AG20443 (cell line): ENCODE measurements at places on chromosomes 5 and 9.

DNA sequence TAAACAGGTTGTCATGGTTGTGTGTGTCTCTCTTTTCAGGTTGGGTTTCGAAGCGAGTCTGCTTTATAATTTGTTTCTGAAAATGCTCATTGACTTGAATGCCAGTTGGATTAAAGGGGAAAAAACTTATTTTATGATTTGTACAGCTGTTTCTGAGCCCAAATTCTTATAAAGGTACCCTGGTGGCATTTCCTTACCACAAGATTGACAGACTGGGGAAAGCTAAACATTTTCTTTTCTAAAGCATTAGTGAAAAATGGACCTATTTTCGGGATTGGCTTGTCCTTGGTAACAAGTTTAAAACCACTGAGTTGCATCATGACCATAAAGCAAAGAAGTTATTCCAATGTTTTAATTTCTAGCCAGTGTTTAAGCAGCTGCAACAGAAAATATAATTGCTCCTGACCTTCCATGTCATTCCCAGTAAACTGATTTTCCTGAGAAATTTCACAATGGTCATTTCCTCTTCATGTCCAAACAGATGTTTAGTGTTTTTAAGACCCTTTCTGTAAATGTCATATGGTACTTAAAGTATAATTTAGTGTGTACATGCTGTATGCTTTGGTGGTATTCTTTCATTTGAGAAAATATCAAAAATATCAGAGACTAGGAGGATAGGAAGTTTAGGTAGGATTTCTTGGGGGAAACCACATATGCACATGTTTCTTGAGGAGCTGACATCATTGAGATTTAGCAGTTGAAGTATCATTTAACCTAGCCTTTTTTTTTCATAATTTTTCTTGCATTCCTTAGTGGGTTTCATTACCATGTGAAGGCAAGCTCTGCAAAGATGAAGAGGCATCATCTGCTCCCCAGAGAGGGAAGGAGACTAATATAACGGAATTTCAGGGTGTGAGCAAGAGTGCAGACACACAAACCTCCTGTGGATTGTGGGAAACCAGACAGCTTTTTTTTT, 667.1 kb upstream of the RGMB start:
- DNase-seq = peak; percentile 51

DNA sequence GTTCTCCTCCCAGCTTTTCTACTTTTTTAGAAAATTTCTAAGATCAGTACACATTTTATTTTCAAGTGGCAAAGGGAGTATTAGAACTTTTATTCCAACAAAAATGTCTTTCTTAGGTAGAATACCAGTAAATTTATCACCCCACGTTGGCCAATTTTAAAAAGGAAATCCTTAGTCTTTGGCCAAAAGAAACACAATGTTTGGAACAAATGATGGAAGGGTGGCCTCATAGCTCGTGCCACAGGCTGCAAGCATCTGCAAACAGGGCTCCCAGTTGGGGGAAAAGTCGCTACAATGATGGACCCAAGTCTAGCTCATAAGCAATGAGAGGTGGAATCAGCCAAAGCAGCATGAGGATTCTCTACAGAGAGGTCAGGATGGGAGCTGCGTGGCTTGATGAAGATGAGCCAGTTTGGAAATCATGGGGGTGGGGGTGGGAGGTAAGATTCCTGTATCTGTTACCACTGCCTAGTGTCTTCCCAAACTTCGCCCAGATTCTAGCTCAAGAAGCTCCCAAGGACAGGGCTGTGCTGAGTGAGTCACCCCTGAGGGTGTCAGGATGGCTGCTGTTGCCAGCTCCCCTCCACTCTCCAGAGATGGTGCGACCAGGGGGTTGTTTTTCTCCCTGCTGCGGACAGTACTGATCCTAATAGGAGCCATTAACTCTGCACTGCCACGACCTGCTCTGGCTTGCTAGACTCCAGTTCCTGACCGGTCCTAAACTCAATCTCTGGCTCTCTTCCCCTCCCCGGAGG, 75.6 kb downstream of the DCP2 start:
- DNase-seq = peak; percentile 43

- no peak for DNase-seq
Observed at GRCh38 chr9:21542787-21543186, 60.7 kb upstream of the IFNE start.

DNA sequence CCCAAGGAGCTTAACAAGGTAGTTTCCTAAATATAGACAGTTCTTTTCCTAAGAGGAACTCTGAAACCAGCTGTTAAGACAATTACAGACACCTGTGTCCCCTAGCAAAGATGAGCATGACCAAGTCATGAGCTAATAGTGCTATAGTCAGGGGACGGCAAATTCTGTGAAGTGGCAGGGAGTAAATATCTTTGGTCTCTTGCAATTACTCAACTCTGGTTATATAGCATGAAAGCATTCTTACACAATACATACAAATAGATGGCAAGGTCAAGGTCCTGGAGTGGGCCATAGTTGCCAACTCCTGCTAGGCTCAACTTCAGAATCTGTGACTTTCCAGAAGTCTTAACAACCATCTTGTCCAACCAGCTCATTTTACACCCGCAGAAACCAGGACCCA, 103.7 kb downstream of the RFK start:
- no peak for DNase-seq

- no peak for DNase-seq
Observed at GRCh38 chr5:31630931-31631330, 8.0 kb upstream of the PDZD2 start.

- DNase-seq = no peak
Observed at GRCh38 chr9:34544035-34544434, 21.2 kb upstream of the ENHO start.

DNA sequence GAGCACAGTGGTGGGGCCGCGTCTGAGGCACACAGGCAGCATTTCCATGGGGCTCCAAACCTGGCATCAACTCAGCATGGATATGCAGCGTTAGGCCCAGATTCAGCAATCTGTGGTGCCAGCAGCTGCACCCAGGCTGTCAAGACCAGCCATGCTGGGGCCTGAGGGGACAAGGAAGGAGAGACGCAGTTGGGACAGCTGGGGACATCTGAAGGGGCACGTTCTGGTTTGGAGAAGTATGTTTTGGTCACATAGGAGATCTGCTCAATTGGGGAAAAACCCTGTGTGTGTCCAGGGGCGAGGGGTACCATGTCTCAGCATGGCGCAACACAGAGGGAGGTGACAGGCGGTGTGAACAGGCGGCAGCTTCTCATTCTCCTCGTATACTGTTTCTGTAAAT, 66.6 kb upstream of the ECM2 start:
- DNase-seq = no peak

DNA sequence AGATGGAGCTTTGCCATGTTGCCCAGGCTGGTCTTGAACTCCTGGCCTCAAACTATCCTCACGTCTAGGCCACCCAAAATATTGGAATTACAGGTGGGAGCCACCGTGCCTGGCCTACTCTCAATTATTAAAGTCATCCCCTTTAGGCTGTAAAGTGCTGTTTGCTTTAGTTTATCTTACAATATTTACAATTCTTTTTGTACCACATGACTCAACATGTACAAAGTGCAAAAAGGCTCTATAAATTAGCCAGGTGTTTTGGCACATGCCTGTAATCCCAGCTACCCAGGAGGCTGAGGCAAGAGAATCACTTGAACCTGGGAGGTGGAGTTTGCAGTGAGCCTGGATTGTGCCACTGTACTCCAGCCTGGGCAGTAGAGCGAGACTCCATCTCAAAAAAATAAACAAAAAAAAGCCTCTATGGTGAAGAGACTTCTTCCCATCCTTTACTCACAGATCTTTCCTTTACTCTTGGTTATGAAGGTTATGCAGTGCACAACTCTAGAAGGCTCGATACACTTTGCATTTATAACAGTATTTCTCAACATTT, 28.5 kb upstream of the MLLT3 start:
- DNase-seq = no peak

DNA sequence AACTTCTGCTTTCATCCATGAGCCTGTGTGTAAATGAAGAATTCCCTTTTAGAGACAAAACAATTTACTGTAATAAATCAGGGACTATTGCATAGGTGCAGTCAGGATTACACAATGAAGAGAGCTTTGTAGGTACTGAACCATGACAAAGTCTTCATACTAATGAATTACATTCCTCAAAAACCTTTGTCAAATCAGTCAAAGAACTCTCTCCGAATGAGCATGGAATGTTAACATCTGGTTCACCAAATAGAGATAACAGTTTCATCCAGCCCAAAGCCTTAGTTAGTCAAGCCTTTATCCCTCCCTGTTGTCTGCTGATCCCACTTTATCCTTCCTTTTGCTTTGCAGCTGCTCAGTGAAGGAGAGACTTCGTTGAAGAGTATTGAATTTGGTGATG, 62.9 kb upstream of the DMRTA1 start:
- DNase-seq = no peak

DNA sequence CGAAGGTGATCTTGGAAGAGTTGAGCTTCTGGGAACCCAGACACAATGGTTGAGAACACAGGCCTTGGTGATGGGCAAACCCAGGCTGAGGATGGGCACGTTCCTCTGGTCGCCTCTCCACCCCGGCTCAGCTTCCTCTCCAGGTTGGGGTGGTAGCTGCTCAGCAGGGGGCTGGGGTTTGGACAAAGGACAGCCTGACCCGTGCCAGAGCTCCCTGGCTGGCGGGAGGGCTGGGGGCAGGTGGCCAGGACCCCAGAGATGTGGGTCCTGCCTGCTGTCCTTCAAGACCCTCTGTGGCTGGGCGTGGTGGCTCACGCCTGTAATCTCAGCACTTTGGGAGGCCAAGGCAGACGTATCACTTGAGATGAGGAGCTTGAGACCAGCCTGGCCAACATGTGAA, 25.2 kb downstream of the NCS1 start:
- no peak for DNase-seq

GRCh38 chr9:87245271-87245670, 252.4 kb upstream of the DAPK1 start:
- no peak for DNase-seq

GRCh38 chr9:89295400-89295799, 15.6 kb upstream of the CKS2 start:
- DNase-seq = no peak

- no peak for DNase-seq
Observed at GRCh38 chr9:98559561-98559960, 149.2 kb downstream of the GABBR2 start.

GRCh38 chr9:128921881-128922763, 1.3 kb downstream of the PHYHD1 start:
- peak; percentile 61 for DNase-seq

DNA sequence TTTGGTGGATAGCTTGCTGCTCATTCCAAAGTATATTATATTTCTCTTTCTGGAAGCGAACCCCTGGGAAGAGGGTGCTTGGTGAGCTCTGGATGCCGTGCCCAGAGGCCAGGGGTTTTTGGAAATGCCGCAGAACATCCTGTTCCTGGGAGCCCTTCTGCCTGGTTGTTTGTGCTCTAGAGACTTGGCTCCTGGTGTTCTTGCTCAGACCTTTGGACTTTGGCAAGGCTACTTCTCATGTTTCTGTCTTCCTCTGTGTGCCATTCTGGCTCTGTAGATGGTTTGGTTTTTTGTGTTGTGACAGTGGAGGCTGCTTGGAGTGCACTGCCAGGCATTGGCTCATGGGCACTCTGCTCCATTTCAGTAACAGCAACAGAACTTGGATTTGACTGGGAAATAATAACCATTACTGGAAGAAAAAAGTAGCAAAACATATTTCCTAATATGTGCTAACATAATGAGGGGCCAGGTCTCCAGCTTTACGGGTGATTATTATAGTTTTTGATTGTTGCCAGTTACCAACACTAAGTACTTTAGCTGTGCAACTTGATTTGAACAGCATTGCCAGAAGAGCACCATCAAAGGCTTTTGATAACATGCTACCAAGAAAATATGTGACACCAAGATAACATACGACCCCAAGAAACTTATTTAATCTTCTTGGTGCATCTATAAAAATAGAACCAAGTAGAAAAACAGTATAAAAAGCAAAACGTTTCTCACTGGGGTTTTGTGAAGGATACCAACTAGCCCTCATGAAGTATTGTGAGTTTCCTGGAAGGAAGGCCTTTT, 94.2 kb downstream of the PCSK1 start:
- DNase-seq = no peak

DNA sequence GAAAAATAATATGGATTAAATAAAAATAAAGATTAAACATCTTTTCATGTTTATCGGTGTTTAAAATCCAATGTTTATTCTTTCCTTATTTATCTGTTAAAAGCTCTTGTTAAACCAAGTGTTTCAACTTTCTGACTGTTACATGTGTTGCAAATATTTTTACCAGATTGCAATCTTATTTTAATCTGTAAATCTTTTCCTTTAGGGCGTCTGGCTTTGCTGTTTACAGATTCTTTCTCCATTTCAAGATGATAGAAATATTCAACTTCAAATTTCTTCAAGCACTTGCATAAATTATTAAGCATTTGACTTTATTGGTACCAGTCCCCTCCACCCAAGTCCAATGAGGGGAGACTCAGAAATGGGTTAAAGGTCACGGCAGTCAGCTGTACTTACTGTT, 16.9 kb upstream of the ABCA1 start:
- no peak for DNase-seq

DNA sequence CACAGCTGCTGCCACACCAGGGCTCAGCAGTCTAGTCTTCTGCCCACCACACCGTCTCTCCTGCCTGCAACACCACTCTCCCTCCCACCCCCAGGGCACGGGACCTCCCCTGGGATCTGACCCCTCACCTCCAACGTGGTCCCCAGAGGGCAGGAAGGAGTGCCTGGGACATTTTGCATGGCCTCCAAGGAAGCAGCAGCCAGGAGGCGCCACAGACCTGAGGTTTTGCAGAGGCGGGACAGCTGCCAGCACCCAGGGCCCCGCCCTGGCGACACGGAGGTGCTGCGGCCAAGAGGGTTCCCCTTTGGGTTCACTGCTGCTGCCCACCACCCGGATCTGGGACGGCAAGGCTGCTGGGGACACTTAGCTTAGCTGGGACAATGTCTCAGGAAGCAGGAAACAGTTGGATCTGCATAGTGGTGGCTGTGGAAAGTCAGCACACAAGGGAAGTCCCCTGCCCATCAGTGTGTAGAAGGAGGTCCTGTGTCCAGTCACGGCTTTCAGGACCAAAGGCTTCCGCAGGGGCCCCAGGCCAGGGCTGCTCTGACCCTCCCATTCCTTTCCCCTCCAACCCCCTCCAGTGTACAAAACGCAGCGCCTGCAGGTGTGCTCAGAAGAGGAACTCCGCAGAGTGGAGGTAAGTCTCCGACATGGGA, 13.8 kb downstream of the PROP1 start:
- peak; percentile 22 for DNase-seq

- DNase-seq = no peak
Observed at GRCh38 chr9:91902475-91903125, 47.4 kb downstream of the ROR2 start.

- DNase-seq = peak; percentile 78
Observed at GRCh38 chr9:20315677-20316076, 306.6 kb downstream of the MLLT3 start.

DNA sequence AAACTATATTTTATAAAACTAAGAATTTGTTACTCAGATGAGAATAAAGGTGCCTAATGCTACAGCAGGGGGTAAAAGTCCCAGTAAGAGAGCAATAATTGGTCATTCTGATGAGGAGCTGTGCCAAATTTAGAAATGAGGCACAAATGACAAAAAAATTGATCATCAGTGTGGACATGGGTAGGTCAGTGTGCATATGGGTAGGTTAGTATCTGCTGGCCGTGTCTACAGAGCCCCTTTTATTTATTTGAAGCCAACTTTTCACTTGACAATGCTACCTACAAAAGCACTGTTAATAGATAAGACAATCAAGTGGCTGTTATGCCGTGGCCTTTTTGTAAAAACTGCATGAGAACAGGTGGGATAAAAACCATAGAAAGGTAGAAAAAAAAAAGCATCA, 454.6 kb downstream of the RAB3C start:
- DNase-seq = no peak

GRCh38 chr9:124339603-124340146, 75.6 kb downstream of the PSMB7 start:
- DNase-seq = no peak
